ENCODE measurements at places on chromosomes 1 and 21.

- DNase-seq = no peak
Measured at GRCh38 chr1:202547215-202547614, 163.0 kb downstream of the SYT2 start.

GRCh38 chr1:151478923-151479322 is 19.6 kb upstream of the POGZ start:
- DNase-seq = no peak

DNA sequence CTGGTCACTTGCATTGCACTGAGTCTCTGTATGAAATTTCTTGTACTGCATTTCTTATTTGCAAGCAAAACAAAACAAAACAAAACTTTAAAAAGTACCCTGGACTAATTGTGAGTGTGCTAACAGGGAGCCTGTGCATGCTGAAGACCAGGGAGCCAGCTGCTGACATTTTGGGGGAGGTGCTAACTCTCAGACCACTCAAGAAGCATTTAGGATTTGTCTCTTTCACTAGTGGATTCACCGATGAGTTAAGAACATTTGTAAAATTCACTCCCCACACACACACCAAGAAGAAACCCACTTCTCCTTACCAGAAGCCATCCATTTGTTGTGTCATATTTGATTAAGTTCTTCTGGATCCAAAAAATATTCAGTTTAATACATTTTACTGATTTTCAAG is 95.7 kb upstream of the C1orf105 start:
- no peak for DNase-seq

DNA sequence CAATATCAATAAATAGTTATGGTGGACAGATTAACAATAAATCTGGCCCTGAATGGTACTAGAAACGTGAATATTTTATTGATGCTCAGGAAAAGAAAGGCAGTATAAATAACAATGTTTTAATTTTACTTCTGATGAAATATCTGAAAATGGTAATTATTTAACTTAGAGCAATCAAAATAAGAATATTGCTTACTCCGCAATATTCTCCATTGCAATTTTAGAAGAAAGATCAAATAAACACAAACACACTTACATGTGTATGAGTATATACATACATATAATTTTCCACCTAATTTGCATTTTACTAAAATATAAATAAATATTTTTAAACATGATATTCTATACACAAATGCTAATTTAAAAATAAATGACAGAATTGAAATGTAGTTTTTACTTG is 1130.5 kb downstream of the NCAM2 start:
- DNase-seq = no peak

DNA sequence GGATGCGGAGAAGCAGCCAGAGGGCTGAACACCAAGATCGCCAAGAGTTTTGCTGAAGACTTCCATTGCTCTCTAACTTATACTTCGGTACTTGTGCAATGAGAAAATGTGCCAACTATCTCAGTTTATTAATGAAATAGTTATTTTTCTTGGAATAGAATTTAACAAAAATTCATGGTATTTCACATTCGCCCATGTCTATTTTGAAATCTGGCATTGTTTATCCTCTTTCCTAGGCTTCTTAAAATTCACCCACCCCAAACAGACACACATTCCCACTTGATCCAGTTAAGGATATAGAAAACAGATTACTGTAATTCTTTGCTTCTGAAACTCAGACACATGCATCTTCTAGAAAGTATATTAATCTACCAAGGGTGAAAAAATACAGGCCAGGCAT is 56.3 kb upstream of the ADAMTS5 start:
- no peak for DNase-seq

GRCh38 chr21:29115899-29116298 is 14.5 kb upstream of the MAP3K7CL start:
- DNase-seq = no peak

DNA sequence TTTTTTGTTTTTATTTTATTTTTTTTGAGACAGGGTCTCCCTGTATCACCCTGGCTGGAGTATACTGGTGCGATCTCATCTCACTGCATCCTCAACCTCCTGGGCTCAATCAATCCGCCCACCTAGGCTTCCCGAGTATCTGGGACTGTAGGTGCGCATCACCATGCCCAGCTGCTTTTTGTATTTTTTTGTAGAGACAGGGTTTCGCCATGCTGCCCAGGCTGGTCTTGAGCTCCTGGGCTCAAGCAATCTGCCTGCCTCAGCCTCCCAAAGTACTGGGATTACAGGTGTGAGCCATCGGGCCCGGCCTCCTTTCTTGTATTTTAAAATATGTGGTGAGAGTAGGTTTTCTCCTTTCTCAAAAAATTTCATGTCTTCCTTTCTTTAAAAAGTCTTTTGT is 122.6 kb downstream of the XPR1 start:
- no peak for DNase-seq

Measured in hematopoietic multipotent progenitor cell treated with erythropoietin and hydrocortisone succinate and interleukin-3 and kit ligand, for 6 days (in vitro differentiated cells).